ENCODE measurements at places on chromosomes 2 and 18. TPM values are rescaled to one million over a fixed set of nuclear protein-coding genes. Genes with fewer than 3 reads are reported as not detected.

Gene IL37
- total RNA-seq: 1.3 TPM

Gene OXER1
- total RNA-seq: 2.3 TPM

DNA sequence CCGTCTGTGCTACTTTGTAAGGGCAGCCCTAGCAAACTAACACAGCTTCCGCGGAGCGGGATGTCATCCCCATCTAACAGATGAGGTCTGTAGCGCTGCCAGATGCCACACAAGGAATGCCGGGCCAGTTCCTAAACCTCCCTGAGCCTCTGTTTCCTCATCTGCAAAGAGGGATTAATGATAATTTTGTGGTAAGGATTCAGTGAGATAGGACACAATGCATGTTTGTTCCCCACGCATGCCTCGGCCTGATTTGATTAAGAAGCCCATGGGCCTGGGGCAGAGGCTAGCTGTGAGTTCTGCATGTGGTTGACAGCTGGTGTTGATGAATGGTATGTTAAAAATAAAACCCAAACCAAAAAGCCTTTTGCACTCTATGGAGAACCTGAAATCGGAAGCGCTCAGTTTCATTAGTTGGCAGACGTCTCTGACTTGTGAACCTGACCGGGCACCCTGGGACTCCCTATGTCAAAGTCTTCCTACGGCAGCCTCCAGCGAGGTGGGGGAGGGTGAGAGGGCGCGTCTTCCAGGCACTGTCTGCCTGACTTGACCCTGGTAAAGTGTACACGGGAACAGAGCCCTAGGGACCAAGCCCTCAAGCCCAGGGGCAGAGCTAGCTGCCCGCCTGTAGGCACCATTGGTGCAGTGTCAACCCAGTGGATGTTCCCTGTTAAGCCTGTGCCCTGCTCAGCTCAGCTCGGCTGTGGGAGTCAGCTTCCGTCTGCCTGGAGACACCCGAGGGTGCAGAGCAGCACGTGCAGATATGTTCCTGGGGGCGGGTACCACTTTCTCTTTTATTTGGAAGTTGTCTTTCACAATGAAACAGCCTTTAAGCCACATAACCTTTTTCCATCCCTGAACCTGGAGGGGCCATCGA lies 14.8 kb upstream of the INHBB start:
- DNase-seq: no peak

DNA sequence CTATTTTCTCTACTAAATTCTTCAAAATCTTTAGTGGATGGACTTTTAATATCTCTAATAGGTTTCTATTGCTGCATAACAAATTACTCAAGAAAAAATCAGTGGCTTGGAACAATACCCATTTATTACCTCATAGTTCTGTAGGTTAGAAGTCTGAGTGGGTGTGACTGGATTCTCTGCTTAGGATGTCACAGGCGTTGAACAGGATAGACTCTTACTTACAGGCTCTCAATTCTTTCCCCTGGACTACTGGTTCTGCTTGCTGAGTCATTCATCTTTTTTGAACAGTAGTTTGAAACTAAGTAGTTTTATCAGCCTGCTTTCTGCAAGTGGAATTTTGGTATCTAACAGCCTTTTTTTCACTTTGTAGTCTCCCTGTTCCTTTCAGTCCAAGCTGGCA lies 265.4 kb downstream of the ZNF385B start:
- DNase-seq: no peak

GRCh38 chr2:20419007-20419576 lies 27.8 kb upstream of the RHOB start:
- no peak for DNase-seq

DNA sequence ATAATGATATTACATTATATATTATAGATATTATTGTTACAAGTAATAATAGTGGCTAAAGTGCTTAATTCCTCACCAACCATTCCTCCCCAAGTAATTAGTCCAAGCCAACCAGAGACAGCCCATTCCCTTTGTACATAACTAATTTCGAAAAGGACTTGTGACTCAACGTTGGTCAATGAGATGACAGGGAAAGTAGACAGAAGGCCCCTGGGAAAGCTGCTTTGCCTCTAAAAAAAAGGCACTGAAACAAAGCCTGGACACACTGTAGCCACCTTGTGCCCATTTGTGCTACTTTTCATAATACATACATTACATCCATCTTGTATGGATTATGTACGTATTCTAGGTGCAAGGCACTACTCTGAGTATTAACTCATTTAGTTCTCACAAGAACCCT lies 28.8 kb downstream of the COLEC12 start:
- no peak for DNase-seq

DNA sequence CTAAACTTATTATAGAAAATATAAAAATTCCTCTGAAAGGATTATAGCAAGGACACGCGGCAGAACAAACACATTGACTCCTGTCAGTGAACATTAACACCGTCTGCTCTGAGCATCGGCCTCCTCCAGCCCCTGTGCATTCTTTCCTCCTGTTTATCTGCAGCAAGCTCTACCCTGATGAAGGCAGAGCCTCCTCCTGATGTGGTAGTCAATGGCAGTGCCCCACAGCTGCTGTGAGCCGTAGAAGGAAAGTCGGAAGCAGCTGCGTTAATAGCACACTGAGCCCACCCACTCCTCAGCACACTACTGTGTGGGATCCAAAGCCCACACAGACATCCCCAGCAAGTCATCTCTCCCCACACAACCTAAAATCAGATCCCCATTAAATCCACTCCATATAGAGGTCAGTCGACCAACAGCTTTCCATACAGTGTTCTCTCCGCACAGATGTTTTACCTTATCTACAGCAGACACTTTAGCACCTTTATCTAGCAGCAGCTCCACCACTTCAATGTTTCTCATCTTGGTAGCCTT lies 41.0 kb downstream of the KIDINS220 start:
- no peak for DNase-seq

Data from esophagus squamous epithelium (tissue), 5 donors.